ENCODE measurements at places on chromosomes 11 and 22.

GRCh38 chr11:66321606-66322005 lies 4.8 kb upstream of the CD248 start:
- DNase-seq: no peak

DNA sequence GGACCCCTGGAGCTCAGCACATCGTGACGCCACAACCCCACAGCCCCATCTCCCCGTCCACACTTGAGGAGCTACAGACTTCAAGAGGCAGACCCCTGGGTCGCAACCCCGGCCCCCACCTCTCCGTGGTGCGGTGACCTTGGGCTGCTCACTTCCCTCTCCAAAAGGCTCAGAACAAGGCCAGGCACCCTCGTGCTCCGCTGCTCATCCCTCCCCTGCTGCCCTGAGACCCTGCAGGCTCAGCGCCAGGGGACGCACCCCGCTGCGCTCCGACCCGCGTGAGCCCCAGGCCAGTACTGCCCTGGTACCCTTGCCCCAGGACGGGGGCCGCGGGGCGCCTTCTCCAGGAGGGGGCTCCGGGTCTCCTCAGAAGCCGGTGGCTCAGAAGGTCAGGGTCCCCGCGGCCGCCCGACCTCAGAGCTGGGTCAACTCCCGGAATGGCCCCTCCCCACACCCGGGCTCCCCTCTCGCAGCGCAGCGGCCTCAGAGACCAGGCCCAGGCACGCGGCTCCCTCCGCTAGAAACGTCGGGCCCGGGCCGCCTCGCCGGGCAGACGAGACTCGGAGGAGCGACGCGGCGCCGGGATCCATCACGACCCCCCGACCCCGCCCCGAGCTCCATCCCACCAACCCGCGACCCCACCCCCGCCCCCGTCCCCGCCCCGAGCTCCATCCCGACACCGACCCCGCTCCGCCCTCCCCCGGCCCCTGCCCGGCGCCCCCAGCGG lies 563 bp downstream of the GATD1 start:
- peak; percentile 39 for DNase-seq

DNA sequence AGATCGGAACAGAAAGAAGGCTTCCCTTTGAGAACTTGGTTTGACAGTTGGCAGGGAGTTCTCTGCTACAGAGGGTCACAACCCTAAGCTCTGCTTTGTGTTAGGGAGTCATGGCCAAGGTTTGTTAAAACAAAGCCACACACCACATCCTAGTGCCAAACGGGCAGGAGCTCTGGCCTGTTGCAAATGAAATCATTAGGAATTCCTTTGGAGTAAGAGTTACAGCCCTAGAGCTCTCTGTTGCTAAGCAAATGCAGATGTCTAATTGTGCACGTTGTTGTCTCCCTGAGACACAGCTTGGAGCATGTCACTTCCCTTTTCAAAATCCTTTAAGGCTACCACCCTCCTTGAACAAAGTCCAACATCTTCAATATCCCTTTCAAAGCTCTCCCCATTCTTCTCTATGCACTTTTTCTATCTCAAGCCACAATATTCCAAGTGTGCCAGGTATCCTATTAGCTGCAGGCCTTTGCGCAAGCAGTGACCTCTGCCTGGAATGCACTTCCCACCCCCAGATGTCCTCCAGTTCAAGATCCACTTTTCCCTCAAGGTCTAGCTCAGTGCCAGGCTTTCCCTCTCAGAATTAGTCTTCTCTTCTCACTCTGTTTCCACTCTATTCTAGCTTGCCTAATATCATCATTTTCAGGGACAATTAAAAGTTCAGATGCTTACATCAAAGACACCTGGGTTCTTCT lies 253.7 kb upstream of the POU2AF2 start:
- DNase-seq: no peak

GRCh38 chr11:99987821-99988470 lies 699.1 kb upstream of the ARHGAP42 start:
- DNase-seq: no peak

DNA sequence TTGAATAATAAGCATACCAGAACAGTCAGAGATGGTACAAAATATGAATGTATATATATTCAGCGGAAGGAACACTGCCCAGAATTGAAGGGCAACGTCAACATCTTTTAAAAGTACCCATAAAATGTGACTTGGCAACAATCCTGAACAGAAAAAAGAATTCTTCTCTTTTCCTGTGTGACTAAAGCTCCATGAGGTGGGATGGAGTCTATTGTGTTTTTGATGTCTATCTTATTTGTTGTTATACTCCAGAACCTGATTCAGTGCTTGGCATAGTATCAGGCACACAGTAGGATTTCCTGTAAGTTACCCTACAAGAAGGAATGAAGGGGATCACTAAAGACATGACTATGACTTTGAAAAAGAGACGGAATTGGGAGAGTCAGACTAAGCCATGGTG lies 10.3 kb downstream of the LDLRAD3 start:
- no peak for DNase-seq

DNA sequence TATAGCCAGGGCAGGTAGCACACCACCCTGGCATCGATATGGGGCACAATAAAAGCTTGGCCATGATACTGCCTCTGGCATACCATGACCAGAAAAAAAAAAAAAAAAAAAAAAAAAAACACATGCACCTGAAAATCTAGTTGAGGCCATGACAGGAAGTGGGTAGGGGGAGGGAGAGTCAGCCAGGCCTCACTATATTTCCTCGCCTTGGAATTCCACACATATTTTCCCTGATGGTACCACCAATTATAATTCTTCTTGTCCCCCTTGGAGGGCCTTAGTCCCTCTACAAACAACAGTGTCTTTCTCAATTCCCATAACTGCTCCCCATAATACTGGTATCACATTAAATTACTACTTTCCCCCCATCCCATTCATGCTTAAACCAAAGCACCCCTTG lies 12.6 kb upstream of the CHKA start:
- no peak for DNase-seq

DNA sequence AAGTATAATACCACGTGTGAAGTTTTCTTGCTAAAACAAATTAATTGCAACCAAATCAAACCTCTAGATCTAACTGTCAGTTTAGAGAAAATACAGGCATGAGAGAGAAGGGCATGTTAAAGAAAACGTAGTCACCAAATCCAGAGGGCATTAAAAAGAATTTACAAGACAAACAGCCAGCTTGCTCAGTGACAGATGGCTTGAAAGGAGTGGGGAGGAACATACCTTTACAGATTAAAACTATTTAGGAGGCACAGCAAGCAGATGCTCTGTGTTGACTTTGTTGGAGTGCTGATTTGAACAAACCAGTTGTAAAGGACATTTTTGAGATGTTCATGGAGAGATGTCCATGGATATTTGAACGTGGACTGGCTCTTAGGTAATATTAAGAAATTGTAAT lies 96.9 kb downstream of the ATXN10 start:
- DNase-seq: no peak

- no peak for DNase-seq
These were observed 29.6 kb downstream of the CAT start for GRCh38 chr11:34468209-34468841.

- no peak for DNase-seq
These were observed 11.8 kb upstream of the THY1 start for GRCh38 chr11:119434591-119435330.

- DNase-seq: no peak
These were observed 35.3 kb downstream of the MMP13 start for GRCh38 chr11:102920118-102920684.

DNA sequence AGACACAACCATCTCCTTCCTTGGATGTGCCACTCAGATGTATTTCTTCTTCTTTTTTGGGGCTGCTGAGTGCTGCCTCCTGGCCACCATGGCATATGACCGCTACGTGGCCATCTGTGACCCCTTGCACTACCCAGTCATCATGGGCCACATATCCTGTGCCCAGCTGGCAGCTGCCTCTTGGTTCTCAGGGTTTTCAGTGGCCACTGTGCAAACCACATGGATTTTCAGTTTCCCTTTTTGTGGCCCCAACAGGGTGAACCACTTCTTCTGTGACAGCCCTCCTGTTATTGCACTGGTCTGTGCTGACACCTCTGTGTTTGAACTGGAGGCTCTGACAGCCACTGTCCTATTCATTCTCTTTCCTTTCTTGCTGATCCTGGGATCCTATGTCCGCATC lies 489 bp downstream of the OR10A4 start:
- no peak for DNase-seq

- DNase-seq: no peak
These were observed 4.4 kb downstream of the BIK start for GRCh38 chr22:43114958-43115357.

DNA sequence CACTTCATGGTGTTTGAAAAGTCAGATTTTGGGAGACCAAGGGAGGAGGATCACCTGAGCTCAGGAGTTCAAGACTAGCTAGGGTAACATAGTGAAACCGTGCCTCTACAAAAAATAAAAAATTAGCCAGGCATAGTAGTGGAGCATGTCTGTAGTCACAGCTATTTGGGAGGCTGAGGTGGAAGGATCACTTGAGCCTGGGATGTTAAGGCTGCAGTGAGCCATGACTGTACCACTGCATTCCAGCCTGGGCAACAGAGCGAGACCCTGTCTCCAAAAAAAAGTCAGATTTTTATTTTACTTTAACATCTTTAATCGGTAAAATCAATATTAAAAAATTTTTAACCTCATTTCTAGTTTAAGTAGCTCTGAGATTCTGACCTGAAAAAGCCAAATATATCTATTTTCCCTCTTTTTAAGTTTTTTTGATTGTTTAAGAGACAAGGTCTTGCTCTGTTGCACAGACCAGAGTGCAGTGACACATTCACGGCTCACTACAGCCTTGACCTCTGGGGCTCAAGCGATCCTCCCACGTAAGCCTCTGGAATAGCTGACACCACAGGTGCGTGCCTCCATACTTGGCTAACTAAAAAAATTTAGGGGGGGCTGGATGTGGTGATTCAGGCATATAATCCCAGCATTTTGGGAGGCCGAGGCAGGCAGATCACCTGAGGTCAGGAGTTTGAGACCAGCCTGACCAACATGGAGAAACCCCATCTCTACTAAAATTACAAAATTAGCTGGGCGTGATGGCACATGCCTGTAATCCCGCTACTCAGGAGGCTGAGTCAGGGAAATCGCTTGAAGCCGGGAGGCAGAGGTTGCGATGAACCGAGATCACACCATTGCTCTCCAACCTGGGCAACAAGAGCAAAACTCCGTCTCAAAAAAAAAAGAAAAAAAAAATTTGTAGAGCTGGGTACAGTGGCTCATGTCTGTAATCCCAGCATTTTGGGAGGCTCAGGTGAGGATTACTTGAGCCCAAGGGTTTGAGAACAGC lies 48.4 kb downstream of the SFI1 start:
- no peak for DNase-seq

GRCh38 chr22:37716708-37717107 lies 19.9 kb downstream of the TRIOBP start:
- no peak for DNase-seq
